ENCODE measurements at places on chromosomes 2 and 18. TPM values are rescaled to one million over a fixed set of nuclear protein-coding genes. Genes with fewer than 3 reads are reported as not detected.

GRCh38 chr2:173872714-173873113, 92.5 kb downstream of the SP3 start:
- DNase-seq, result no peak

- no peak for DNase-seq
Observed at GRCh38 chr2:79982445-79982844, 322.1 kb downstream of the LRRTM1 start.

ARHGAP15 gene
- total RNA-seq, result 198 TPM

DNA sequence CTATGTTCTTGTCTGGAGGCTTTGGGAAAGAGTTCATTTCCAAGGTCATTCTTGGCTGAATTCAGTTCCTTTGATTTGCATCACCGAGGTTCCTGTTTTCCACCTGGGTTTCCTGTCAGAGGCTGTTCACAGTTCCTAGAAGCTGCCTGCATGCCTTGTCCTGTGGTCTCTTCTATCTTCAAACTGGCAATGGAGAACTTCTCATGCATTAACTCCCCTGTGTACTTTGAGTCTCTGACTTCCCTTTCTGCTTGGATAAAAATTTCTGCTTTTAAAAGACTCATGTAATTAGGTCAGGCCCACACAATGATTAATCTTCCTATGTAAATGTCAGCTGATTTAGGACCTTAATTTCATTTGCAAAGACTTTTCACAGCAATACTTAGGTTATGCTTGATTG, 499.3 kb upstream of the FANCL start:
- no peak for DNase-seq

TLX2 gene
- total RNA-seq, result not detected

EN1 gene
- not detected for total RNA-seq

DNA sequence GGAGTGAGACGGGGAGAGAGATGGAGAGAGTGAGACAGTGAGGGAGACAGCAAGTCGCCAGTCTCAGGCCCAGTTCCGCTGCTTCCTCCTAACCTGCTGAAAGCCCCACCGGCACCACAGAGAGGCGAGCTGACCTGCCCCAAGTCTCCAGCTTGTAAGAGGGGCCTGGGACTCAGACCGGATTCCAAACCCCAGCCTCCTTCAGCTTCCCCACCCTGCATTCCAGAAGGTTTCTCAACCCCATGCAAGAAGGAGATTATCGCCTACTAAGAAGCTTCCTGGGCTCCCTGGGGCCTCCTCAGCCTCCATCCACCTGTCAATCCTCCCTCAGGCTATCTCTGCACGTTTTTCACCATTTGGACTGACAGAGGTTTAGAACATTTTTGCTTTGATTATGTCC, 173.1 kb upstream of the RAB6C start:
- DNase-seq, result no peak

HAUS1 gene
- total RNA-seq, result 28.4 TPM

- DNase-seq, result no peak
Observed at GRCh38 chr2:189799531-189799930, 15.3 kb downstream of the PMS1 start.

CFAP65 gene
- not detected for total RNA-seq

EML6 gene
- 47.2 TPM for total RNA-seq

- no peak for DNase-seq
Observed at GRCh38 chr2:75113231-75113869, 86.0 kb downstream of the TACR1 start.

COL3A1 gene
- total RNA-seq, result not detected

GRCh38 chr2:86037795-86038192, 67.9 kb downstream of the POLR1A start:
- DNase-seq, result peak; percentile 25

GRCh38 chr18:56738184-56738583, 87.0 kb downstream of the WDR7 start:
- DNase-seq, result no peak

- DNase-seq, result no peak
Observed at GRCh38 chr2:236464140-236464539, 105.5 kb upstream of the ACKR3 start.

DNA sequence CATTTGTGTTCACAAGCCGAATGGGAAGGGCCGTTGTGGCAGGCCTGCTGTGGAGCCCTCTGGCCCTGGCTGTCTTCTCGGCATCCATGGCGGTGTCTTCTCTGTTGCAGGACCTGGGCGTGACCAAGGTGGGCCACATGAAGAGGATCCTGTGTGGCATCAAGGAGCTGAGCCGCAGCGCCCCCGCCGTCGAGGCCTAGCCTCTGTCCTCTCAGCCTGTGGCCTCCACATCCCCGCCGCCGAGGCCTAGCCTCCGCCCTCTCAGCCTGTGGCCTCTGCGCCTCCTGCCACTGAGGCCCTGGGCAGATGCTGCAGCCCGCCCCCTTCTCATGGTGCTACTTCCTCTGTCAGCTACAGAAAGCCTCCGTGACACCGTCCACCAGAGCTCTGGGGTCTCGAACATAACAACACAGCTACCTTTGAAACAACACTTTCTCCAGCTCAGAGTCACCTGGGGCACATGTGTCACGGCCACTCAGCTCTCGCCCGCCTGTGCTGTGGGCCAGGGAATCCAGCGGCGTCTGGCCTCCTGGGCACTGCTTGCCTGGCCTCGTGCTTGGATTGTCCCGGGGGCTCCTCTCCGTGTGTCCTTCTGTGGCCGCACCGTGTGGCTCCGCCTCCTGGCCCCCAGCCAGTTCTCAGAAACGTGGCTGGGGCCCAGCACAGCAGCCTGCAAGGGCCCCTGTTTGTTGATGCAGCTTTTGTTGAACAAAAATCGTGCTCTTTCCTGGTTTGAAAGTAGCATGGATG, 97.1 kb downstream of the USP40 start:
- no peak for DNase-seq

THAP4 gene
- 29.9 TPM for total RNA-seq

- DNase-seq, result no peak
Observed at GRCh38 chr2:128643221-128644065, 324.8 kb upstream of the HS6ST1 start.

DNA sequence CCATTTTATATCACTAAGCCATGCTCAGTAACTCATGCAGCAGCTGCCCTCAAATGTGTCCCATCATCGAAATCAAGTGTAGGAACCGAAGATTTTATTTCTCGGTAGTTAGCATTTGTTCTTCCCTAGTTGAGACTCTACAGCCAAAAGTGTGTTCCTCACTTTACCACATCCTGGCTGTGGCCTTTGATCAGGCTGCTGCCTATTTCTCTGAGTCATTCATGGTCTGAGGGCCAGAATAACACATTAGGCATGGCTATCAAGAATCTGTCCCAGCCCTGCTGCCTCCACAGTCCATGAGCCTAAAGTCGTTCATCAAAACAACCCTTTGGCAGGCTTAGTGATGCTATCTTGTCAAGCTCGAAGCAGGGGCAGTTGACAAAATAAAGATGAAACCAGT, 300.1 kb downstream of the TDRD15 start:
- DNase-seq, result no peak

DNA sequence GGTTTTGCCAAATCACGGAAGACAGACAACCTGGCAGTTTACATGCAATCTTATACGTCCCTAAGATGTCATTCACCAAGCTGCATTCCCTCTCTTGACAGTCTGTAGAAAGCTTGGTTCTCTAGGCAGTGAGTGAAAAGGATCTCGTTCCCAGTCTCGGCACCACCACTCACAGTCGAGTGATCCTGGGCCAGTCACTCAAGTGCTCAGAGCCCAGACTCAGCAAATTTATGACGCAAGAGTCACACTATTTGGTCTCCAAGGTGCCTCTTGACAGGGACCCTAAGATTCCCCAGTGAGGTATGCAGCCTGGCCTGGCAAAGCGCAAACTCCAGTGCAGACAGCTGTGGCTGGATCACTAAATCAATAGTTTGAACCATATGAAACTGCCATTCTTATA, 77.9 kb downstream of the EIPR1 start:
- no peak for DNase-seq

DNA sequence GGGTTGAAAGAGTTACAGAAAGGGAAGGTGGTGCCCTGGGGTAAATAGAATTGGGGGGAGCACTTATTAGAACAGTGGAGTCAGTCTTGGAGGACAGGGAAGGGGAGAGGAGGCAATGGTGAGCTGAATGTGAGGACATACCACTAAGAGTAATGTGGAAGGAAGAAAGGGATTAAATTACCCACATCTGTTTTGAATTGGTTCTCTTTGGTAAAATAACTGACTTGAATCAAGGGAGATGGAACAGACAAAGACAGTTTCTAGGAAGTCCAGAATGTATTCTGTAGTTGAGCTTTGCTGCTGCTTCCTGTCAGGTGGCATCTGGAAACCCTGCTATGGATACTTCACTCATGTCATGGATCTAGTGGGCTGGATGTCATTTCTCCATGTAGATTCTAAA, 6.7 kb downstream of the SETBP1 start:
- DNase-seq, result no peak

All from B cell (primary cell).